ENCODE measurements at places on chromosomes 4 and X. TPM values are rescaled to one million over a fixed set of nuclear protein-coding genes. Genes with fewer than 3 reads are reported as not detected.

- no peak for DNase-seq
Observed at GRCh38 chrX:127943571-127943970, 108.6 kb downstream of the ACTRT1 start.

GRCh38 chrX:9905288-9905687 lies 61.9 kb upstream of the CLDN34 start:
- no peak for DNase-seq

Gene XPNPEP2
- polyA plus RNA-seq, result 101 TPM

Gene LRAT
- polyA plus RNA-seq, result 0.50 TPM

GRCh38 chrX:43644124-43644701 lies 11.9 kb upstream of the MAOA start:
- DNase-seq, result no peak

Measured in right renal cortex interstitium (tissue), 3 donors.